Left ventricle myocardium inferior (tissue), 1 donor: ENCODE measurements at places on chromosomes 6 and 20. TPM values are rescaled to one million over a fixed set of nuclear protein-coding genes. Genes with fewer than 3 reads are reported as not detected.

Gene HBS1L
- total RNA-seq = 87.1 TPM

Gene ZC2HC1B
- not detected for total RNA-seq

Gene TMC2
- total RNA-seq = not detected

Gene LY6G6D
- not detected for total RNA-seq

Gene AKAP12
- total RNA-seq = 13.1 TPM

Gene MAK
- 0.14 TPM for total RNA-seq

Gene SAPCD1
- not detected for total RNA-seq

Gene SRSF12
- not detected for total RNA-seq

Gene OR12D3
- not detected for total RNA-seq

- DNase-seq = no peak
These were observed 2.3 kb upstream of the HRH3 start for GRCh38 chr20:62222266-62222850.

- DNase-seq = no peak
These were observed 7.9 kb upstream of the PABPC1L start for GRCh38 chr20:44901974-44902373.

- no peak for DNase-seq
These were observed 9.4 kb downstream of the TLDC2 start for GRCh38 chr20:36885356-36885755.

- DNase-seq = no peak
These were observed 159.0 kb downstream of the TRMT11 start for GRCh38 chr6:126145351-126145750.

DNA sequence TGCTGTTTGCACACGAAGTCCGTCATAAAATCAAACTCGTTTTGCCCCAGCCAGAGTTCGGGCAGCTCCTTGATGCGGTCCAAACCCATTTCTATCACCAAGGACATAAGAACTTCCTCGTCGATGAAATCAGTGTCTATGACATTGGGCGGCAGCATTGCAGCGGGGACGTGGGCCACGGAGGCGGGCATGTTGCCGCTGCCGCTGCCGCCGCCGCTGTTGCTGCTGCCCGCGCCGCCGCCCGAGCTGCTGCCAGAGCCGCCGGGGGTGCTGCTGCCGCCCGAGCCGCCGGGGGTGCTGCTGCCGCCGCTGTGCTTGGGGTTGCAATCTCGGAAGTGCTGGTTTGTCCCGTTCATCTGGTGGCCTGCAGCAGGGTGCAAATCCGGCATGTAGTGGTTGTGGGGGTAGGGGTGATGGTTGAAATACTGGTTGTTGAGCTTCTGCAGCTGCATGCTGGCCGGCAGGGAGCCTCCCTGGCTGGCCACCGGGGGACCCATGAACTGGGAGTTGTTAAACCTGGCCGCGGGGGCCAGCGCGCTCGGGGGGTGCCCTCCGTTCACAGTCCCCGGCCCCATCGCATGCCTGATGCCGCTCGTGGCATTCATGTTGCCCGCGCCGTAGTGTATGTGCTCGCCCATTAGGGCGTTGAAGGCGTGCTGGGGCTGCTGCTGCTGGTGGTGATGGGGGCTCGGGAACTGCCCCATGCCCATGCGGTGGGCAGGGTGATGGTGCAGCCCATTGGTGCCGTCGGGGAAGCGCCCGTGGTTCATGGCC is 1.1 kb downstream of the CITED2 start:
- DNase-seq = peak; percentile 68

- no peak for DNase-seq
These were observed 36.5 kb downstream of the LRRC1 start for GRCh38 chr6:53831081-53831869.

DNA sequence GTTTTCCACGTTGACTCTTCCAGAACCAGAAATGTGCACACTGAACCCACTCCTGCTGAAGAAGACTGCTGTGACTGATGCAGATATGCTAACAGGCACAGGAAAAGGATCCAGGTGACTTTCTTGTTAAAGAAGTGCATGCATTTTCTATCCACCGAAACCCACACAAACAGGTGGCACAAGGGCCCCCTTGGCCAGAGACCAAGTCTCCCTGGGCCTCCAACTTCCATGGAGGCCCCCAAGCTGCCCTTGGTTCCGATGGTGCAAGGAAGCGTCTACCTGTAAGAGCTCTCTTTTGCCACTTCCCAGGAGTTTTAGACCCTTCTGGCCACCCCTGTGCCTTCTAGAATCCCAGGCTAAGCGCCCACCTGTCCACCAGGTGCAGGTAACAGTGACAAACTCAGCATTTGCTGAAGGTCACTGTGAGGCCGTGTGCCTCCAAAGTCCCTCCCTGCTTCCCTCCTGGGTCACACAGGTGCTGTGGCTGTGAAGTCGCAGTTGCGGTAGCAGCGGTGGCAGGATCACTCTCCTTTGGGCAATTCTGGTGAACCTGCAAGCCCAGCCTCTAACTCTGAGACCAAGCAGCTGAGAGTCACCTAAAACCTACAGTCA is 134.8 kb downstream of the PXDC1 start:
- DNase-seq = no peak

GRCh38 chr20:20904501-20904831 is 192.0 kb upstream of the RALGAPA2 start:
- no peak for DNase-seq

DNA sequence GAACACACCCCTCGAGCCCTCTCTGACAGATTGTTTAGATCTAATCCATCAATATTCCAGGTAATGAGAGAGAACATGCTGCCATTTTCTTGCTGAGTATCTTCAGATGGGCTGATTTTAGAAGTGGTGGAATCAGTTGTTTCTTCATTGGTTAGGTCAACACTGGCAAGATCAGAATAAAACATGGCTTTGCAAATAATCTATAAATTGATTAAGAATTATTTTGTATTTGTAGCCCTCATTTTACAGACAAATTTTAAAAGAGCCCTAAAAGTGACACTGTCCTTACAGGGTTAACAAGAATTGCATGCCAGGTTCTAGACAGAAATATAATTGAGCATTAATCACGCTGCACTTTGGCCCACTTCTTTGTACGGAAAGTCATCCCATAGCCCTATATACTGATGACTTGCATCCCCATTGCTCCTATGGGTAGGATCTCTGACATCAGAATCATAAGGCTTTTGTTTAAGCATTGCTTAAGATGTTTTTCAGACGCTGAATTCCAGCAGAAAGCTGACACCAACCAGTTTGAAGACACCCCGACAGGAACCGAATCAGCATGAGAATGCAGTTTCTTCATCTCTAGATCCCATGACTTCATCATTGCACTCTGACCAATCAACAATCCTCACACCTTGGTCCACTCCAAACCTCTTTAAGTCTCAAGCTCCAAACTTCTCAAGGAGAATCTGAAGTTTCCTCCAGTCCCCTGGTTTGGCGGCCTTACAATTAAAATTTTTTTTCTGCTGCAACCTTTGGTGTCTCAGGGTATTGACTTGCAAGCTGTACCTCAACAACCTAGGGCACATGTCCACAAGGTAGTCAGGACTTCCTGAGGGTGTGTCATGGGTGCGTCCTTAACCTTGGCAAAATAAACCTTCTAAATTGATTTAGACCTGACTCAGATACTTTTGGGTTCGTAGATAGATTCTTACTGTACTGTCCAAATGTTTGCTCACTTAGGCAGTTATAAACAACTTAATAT is 7.8 kb downstream of the TDP2 start:
- DNase-seq = no peak

- DNase-seq = peak; percentile 74
These were observed 47.6 kb upstream of the MYL9 start for GRCh38 chr20:36493801-36494114.

DNA sequence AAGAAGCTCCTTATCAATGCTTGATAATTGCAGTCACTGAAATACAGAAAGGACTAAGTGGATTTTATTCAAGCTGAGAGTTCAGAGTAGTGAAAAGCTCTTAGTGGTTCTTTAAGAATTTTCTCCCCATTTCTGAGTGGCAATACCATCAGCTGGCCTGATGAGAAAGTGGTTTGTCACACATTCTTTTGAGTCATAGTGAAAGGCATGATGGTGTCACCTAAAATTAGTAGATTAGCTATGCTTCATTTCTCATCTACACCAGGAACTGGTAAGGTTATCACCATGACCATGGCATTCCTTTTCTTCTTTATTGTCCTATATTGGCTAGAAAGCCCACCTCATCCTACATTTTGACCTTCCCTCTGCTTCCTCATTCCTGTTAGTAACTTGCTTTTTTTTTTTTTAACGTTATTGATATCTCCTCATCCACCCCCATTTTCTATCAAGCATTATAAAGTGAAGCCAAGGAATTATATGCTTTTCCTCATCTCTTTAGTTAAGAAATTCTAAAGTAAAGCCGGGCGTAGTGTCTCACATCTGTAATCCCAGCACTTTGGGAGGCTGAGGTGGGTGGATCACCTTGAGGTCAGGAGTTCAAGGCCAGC is 67.4 kb upstream of the LOC128125822 start:
- no peak for DNase-seq

GRCh38 chr20:60642541-60642940 is 609.5 kb upstream of the CDH4 start:
- DNase-seq = no peak

DNA sequence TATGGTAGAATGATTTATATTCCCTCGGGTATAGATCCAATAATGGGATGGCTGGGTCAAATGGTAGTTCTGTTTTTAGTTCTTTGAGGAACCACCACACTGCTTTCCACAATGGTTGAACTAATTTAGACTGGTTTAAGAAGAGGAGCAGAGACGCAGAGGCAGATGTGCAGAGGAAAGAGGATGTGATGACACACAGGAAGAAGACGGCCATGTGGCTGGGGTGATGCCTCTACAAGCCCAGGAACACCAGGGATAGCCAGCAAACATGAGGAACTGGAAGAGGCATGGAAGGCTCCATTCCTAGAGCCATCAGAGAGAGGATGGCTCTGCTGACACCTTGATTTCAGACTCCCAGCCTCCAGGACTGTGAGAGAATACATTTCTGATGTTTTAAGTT is 218.3 kb upstream of the DTNBP1 start:
- DNase-seq = no peak
